ENCODE measurements at places on chromosomes 1 and 21. TPM values are rescaled to one million over a fixed set of nuclear protein-coding genes. Genes with fewer than 3 reads are reported as not detected.

The CCDC17 gene
- total RNA-seq = 0.61 TPM

The TNFAIP8L2 gene
- not detected for total RNA-seq

The MEX3A gene
- 0.65 TPM for total RNA-seq

The SAMSN1 gene
- not detected for total RNA-seq

The ADAM30 gene
- not detected for total RNA-seq

The MLLT11 gene
- 2.3 TPM for total RNA-seq

The GPR37L1 gene
- not detected for total RNA-seq

The KCNE1 gene
- 0.81 TPM for total RNA-seq

The ELAPOR1 gene
- total RNA-seq = 0.85 TPM

The PRAMEF18 gene
- not detected for total RNA-seq

The SMPDL3B gene
- not detected for total RNA-seq

The GPR161 gene
- total RNA-seq = 30.5 TPM

The ETV3L gene
- total RNA-seq = not detected

The AGT gene
- total RNA-seq = 7.8 TPM

The PIK3R3 gene
- 7.5 TPM for total RNA-seq

The MATN1 gene
- total RNA-seq = 0.36 TPM

The CLCA4 gene
- total RNA-seq = not detected

The OR10J4 gene
- not detected for total RNA-seq

The SLFNL1 gene
- 0.65 TPM for total RNA-seq

The TLR5 gene
- total RNA-seq = 0.81 TPM

The TSPEAR gene
- not detected for total RNA-seq

The CD34 gene
- total RNA-seq = 1.9 TPM

All from hair follicle dermal papilla cell (primary cell).